Sigmoid colon (tissue), 7 donors: ENCODE measurements at places on chromosomes 1 and 21. TPM values are rescaled to one million over a fixed set of nuclear protein-coding genes. Genes with fewer than 3 reads are reported as not detected.

The OR2T11 gene
- total RNA-seq: not detected

The KCNE1 gene
- total RNA-seq: 1.8 TPM

The TRABD2B gene
- 1.4 TPM for total RNA-seq

The LCE6A gene
- not detected for total RNA-seq

DNA sequence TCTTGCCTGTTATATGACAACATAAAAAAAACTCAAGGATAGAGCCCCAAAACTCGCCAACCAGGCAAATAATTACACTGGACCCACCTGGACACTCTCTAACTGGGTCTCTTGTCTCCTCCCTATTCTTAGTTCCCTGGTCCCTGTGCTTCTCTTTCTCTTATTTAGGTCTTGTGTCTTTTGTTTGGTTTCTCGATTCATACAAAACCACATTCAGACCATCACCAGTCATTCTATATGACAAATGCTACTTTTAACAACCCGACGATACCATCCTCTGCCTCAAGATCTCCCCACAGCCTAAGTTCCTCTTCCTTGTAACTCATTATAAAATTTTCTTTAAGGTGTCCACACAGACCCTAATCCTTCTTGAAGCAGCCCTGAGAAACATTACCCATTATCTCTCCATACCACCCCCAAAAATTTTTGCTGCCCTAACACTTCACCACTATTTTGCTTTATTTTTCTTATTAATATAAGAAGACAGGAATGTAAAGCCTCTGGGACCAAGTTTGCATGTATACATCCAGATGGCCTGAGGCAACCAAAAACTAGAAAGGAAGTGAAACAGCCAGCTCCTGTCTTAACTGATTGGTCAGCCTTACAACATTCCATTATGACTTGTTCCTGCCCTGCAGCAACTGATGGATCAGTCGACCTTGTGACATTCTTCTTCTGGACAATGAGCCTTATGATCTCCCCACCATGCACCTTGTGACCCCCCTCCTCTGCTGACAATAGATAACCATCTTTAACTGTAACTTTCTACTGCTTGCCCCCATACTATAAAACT lies 638.2 kb downstream of the AMY1C start:
- H3K27me3 ChIP-seq: no peaks in the 10 kb centered on the region
- no peak for DNase-seq
- no peaks in the 10 kb centered on the region for H3K4me1 ChIP-seq
- no peaks in the 10 kb centered on the region for H3K36me3 ChIP-seq
- no peak overlapping the region for H3K4me3 ChIP-seq

- H3K4me3 ChIP-seq: no peak overlapping the region
- H3K4me1 ChIP-seq: peaks cover 14% of the 10 kb centered on the region
- no peak overlapping the region for H3K27ac ChIP-seq
- DNase-seq: no peak
- no peaks in the 10 kb centered on the region for H3K27me3 ChIP-seq
These were observed 14.9 kb downstream of the ABCA4 start for GRCh38 chr1:94105957-94106529.
